CD4-positive, alpha-beta T cell treated with Interferon alpha-2 for 1 hour (primary cell): ENCODE measurements at places on chromosomes 6 and 20.

GRCh38 chr6:2556761-2557160 lies 194.0 kb downstream of the MYLK4 start:
- no peak for DNase-seq

GRCh38 chr6:100622907-100623692 lies 158.4 kb upstream of the SIM1 start:
- no peak for DNase-seq

- DNase-seq = no peak
Measured at GRCh38 chr20:40894237-40894630, 134.4 kb upstream of the TOP1 start.

DNA sequence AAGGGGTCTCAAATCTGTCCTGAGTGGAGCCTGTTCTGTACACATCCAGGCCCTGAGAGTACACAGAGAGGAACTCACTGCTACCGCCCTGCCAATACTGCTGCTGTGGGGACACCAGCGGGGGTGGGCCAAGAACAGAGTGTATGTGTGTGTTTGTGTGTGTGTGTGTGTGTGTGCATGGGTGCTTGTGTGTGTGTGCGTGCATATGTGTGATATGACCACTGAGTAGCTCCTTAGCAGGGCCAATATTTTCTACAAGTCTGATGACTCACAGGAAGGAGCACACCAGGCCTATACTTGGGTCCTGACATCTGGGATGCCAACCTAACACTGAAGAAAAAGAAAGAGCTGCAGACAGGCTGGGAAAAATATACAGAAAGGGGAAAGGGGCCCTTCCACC lies 1.4 kb downstream of the RAET1E start:
- DNase-seq = no peak

DNA sequence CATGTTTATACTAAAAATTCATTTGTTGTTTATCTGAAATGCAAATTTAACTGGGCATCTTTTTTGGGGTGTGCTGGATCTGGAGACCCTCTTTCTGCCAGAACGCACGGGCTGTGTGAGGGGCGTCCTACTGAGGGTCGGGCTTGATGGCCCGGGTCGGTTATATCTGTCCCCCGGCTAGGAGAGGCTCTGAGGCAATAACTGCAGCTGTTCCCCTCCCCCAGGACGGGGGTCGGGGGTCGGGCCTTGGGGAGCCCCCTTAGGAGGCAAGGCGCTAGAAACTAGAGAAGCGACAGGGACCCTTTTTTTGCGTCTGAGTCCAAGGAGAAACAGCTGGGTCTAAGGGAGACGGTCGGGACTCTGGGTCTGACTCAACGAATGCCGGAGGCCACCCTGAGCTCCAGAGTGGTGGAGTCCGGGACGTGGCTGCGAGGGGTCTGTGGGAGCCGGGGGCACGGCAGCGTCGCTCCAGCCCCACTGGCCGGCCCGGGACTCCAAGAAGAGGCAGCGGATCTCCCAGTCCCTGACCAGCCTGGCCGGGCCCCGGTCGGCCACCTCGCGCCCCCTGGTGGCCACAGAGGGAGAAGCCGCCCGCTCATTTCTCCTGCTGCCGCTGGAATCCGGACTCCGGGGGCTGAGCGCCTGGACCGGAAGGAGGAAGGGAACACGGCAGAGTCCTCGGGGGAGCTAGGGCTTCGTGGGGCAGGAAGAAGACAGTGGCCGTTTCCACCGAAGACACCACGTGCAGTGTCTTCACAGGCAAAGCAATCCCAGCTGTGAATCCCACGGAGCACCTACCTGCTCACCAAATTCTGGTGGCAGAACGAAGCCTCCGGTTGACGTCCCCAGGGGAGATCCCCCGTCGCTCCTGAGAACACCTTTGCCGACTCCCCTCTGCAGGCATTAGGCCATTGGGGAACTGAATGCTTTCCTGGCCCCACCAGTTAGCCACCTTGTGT lies 24.0 kb upstream of the SCML4 start:
- peak; percentile 83 for DNase-seq

- DNase-seq = peak; percentile 11
Measured at GRCh38 chr20:17859616-17860232, 108.9 kb downstream of the SNX5 start.

DNA sequence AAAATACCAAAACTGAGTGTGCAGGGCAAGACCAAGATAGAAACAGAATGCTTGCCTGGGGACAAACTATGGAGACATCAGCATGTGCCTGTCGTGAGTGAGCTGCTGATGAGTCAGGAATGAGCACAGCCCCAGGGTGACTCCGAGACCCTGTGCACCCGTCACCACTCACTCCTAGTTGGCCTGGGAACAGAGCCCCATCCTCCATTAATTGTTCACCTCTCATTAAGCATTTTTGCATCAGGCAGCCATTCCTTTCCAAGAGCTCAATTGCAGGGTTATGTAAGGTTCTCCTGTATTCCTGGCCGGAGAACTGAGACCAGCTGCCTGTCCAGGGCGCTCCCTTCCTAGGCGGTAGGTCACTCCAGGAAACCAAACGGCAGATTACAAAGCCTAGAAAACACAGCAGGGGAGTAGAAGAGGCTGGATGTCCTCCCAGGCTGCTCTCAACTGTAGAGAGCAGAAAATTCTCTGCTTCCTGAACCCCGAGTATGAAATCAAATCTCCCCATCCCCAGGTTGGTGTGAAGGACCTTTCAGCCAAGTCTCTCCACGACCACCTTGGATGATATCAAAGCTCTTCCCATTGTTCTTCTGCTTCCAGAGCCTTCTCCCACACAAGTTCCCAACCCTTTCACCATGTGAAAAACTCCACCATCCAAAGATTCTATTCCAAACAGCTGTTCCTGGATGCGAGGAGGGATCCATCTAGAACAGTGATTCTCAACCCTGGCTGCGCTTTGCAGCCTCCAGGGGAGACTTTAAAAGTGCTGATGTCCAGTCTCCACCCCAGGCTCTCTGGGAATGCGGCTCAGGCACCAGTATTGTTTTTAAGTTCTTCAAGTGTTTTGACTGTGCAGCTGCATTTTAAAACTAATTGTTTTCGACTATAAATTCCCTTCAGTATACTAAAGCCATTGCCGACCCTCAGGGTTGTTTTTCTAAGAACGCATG lies 532.6 kb upstream of the JARID2 start:
- DNase-seq = no peak

DNA sequence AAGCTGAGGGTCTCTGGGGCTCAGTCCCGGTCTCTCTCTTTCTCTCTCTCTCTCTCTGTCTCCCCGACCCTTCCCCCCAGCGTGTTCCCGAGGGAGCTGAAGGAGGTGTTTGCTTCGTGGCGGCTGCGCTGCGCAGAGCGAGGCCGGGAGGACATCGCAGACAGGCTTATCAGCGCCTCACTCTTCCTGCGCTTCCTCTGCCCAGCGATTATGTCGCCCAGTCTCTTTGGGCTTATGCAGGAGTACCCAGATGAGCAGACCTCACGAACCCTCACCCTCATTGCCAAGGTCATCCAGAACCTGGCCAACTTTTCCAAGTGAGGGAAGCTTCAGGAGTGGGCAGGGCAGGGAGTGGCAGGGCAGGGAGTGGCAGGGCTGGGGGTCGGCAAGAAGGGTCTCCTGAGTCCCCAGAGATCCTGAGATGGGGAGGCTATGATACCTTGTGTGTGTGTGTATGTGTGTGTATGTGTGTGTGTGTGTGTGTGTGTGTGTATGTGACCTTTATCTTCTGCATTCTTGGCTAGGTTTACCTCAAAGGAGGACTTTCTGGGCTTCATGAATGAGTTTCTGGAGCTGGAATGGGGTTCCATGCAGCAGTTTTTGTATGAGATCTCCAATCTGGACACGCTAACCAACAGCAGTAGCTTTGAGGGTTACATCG lies 13.6 kb upstream of the ZBTB9 start:
- DNase-seq = no peak

DNA sequence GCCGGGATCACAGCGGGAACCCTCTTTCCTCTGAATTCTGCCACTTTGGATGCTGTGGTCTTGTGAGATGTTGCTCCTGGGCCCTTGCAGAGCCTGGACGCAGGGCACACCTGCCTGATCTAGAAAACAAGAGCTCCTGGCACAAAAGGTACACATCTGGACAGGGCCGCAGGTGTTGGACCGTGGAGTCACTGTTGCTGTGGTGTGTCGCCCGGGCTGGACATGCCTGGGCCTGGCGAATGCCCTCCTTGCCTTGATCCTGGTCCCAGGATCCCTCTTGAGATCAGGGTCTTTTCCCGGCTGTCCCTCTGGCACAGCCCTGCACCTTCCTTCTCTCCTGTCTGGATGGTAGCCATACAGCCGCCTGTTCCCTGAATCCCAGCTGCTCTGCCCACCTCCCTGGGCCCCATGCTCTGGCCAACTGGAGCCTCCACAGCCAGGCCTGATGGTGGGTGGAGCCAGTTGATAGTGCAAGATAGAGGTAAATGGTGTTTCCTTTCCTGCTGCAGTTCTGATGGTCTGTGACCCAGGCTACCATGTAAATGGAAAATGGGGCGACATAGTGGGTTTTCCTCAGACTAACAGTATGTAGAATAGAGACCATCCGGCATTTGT lies 5.0 kb downstream of the FOXP4 start:
- DNase-seq = no peak

DNA sequence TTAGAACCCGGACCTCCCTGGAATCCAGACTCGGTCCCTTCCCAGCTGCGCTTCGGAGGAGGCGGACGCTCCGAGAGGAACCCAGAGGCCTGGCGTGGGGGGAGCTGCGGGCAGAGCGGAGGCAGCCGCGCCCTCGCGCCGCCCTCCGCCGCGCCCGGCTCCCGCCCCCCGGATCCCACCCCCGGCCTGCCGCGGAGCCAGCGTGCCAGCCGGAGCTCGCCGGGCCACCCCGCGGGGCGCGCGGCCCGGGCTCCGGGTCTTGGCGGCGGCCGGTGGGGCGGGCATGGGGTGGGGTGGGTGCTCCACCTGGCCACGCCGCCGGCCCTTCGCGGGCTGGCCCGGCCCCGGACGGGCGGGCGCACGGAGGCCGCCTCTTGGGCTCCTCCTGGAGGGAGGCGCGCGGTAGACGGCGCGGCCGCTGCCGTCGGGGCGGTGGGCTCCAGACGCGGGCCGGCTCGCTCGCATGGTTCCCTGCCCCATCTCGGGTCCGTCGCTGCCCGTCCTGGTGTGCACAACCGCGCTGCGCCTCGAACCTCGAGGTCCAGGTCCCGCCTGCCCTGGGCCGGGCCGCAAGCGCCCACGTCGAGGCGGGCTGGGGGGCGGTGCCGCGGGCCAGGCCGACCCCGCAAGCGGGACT lies 592 bp upstream of the CDYL start:
- peak; percentile 83 for DNase-seq

GRCh38 chr6:114315831-114316595 lies 26.8 kb downstream of the HS3ST5 start:
- no peak for DNase-seq

GRCh38 chr6:45650524-45651135 lies 272.9 kb upstream of the SUPT3H start:
- no peak for DNase-seq

GRCh38 chr6:1703923-1704322 lies 94.2 kb downstream of the FOXC1 start:
- DNase-seq = no peak

- no peak for DNase-seq
Measured at GRCh38 chr20:33352258-33353012, 48.9 kb downstream of the CDK5RAP1 start.
